Activated CD4-positive, CD25-positive, alpha-beta regulatory T cell (primary cell): ENCODE measurements at places on chromosomes 2 and 18.

DNA sequence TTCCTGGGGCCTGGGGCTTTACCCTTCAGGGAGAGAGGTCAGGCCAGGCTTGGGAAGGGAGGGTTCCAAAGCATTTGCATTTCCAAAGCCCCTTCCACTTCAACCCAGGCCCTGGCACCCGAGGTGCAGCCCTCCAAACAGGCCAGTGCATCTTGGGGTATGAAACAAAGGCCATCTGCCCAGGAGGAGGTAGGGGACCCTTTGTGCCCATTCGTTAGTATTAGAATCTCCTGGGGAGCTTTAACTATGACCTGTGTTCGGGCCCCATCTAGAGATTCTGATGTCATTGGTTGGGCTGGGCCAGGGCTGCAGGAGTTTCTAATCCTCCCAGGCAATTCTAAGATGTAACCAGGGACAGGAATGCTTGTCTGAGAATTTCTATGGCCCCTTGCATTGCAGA lies 73.6 kb downstream of the CIB4 start:
- no peak for DNase-seq

GRCh38 chr2:207437136-207437523 lies 92.6 kb upstream of the CREB1 start:
- no peak for DNase-seq

DNA sequence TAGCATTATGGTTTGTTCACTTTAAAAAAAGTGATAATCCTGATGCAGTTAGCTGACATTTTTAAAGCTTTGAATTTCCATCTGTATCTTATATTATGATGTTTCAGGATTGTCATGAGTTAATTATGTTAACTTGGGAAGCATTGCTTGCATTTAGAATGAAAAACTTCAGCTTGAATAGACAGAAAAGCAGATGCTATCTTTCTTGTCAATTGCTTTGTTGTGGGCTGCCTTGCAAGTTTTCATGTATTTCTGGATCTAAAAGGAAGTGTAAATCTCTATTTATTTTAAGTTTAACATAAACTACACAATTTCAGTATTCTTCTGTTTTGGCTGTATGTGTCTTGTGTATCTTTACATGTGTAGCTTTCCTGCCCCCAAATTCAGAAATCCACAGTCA lies 479.5 kb downstream of the ARHGAP15 start:
- no peak for DNase-seq

DNA sequence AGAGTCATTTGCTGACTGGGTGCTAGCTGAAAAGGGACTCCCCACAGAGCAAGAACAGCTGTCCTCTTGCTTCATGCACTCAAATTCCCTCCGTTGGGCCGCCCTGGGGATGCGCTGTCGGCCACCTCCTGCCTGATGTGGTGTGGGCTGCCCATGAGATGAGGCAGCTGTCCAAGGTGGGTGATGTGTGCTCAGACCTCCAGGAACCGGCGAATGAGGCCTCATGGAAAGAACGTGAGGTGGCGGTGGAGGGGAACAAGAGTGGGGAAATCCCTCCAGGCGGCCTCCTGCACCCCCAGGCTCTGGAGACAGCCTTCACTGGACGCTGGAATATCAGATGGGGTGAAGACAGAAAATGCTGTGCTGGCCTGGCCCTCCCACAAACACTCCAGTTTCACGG lies 79.8 kb downstream of the LONRF2 start:
- no peak for DNase-seq

DNA sequence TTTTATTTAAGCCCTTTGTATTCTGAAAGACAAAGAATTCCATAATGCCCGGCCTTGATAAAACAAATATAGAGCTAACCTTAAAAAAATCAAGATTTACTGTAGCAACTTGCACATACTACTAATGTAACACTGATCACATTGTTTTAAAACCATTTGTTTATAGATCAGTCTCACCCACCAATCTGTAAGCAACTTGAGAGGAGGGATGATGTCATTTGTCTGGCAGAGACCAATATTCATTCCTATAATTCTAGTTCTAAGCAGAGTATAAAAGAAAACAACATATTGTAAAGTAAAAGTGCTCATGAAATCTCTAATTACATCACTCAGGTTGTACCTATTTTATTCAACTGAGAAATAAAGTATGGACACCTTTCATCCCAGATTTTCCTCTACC lies 380.6 kb downstream of the TGIF1 start:
- DNase-seq, result no peak

DNA sequence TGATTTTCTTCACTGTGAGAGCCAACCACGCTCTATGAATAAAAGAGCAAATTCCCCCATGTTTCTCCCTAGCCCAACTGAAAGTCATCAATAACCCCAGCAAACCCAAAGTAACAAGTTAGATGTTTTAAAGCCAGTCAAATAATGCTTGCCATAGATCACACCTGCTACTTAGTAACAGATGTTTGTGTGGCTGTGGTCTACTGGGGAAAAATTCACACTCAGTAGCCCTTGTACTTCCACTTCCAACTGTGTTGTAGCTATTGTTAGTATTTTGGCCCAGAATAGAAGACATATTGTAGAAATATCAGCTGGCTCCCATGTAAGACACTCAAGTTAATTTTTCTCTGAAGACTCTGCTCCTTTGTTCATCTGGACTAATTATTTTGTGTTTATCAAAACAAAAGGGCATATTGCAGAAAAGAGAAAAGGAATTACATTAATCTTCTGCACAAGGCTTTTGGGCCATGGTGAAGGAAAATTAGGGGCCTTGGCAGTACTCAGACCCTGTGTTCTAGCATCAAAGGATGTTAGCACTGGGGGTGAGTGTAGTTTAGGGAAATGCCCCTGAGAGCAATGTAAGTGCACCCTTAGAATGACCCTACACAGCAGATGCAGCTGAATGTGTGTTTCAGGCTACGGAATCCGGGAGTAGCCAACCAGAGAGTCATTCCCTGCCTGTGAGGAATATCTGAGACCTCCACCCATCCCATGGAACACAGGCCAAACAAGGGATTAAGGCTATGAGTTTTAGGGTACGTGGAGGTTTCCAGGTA lies 521.9 kb downstream of the EPHA4 start:
- no peak for DNase-seq

- no peak for DNase-seq
Observed at GRCh38 chr18:28198620-28199019, 21.7 kb upstream of the CDH2 start.

- DNase-seq, result no peak
Observed at GRCh38 chr2:97967216-97967592, 28.5 kb downstream of the TMEM131 start.

- no peak for DNase-seq
Observed at GRCh38 chr2:179455824-179456223, 191.2 kb upstream of the SESTD1 start.

DNA sequence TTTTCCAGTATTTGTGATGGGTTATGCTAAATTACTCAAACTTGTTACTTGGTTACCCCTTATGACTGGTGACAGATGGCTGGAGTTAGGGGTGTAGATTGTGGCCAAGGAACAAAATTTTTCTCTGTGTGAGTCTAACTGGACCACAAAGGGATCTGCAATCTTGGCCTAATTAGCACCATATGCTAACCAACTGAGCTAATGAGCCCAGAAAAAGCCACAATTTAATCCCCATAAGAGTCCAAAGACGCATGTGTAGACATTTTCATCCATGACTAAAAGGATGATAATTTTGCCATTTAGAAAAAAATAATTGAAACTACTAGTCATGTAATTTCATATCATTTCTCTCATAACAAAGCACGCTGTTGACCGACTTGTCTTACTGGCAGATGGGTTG lies 151.2 kb downstream of the ABCA12 start:
- DNase-seq, result no peak
